ENCODE measurements at places on chromosomes 12 and 14.

DNA sequence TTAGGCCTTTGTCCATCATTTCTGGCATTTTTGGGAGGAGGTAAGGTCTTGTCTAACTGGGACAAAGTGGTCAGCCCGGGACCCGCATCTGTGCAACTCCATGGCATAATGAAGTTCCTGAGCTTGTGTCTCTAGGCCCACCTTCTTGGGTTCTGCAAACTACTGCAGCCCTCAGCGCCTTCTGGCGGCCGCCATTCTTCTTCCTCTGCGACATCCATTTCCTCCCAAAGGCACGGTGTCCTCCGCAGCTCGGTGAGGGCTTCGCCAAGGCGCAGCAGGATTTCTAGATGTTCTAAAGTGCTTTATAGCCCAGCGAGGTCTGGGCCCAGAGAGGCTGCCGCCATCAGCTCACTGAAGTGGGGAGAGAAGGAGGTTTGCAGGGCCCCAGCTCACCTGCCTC is 134.4 kb upstream of the OR4E1 start:
- no peak for DNase-seq

- no peak for DNase-seq
Observed at GRCh38 chr14:52089218-52089617, 20.4 kb upstream of the NID2 start.

- no peak for DNase-seq
Observed at GRCh38 chr12:76303365-76303764, 44.9 kb downstream of the BBS10 start.

DNA sequence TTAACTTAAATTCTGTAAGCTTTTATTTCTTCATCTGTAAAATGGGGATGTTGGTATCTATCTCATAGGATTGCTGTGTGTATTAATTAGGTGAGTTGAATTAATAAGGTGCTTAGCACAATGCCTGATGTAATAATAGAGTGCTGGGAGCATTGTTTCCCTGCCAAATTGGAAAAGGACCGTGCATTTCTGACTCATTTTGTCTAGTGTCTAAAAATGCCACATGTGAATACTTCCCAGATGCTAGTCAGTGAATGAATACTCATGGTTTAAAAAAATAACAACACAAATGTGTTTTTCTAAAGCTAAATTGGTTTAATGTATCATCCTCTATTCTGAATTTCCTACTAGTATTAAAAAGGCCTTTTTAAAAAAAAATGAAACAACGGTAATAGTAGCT is 45.4 kb upstream of the NEDD1 start:
- DNase-seq: no peak

GRCh38 chr12:55703901-55704761 is 3.6 kb downstream of the ITGA7 start:
- DNase-seq: no peak

DNA sequence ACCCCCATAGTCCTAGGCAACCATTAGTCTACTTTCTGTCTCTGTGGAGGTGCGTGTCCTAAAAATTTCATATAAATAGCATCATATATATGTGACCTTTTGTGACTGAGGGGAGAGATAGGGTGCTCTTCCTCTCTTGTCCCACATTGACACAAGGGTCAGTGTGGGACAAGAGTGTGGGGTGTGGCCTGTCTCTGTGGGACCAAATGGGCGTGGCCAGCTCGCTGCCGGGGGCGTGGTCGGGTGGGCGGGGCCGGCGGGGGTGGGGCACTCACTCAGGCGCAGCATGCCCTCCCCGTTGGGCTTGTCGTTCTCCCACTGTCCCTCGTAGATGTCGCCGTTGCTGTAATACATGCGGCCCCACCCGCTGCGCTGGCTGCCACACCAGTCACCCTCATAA is 15.5 kb downstream of the MORN3 start:
- no peak for DNase-seq

DNA sequence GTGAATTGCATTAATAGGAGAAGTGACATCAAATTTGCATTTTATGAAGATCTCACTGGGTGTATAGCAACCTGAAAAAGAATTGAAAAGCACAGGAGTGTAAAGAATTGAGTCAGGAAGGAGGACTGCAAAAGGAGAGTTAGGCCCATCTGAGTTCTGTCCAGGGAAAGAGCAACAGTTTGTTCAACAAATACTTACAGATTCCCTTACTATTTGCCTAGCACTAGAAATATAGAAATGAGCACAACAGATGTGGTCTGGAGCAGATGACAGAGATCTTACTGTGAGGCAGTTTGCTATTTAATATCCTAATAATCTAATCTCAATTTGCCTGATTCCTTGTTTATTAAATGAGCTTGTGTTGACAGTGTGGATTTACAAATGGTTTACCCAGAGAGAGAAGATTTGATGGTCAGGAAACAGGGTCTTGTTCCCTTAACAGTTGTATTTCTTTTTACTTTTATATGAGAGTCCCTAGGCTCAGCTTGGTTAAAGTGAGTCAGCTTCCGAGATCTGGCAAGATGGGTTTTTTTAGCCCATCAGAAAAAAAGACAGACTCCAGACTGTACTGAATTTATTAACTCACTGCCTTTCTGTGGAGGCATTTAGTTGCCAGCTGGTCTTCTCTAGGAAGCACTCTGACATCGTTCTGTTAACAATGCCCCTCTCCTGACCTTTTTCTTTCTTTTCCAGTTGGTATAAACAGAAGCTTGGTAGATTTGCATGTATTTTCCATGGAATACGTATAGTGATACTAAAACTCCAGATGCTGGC is 229.7 kb downstream of the TTC6 start:
- DNase-seq: no peak

- no peak for DNase-seq
Observed at GRCh38 chr12:46100551-46101484, 110.4 kb upstream of the SCAF11 start.

DNA sequence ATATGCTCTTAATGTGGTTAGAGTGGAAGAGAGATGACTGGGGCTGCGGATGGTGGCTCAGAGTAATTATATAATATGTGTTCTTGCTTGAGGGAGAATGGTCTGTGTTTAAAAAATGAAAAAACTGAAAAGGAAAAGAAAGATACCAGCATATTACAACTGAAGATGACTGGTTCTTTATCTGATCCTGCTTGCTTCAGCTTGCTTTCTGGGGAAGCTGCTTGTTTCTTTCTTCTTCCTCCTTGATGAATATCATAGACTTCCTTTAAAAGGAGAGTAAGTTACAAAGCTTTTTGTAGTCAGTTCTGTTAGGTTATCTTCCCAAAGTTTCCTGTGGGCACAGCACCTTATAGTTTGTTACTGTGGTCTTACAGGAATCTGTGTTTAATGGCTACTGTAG is 210.9 kb downstream of the ERC1 start:
- no peak for DNase-seq

- peak; percentile 12 for DNase-seq
Observed at GRCh38 chr12:115752913-115753726, 524.4 kb downstream of the MED13L start.

DNA sequence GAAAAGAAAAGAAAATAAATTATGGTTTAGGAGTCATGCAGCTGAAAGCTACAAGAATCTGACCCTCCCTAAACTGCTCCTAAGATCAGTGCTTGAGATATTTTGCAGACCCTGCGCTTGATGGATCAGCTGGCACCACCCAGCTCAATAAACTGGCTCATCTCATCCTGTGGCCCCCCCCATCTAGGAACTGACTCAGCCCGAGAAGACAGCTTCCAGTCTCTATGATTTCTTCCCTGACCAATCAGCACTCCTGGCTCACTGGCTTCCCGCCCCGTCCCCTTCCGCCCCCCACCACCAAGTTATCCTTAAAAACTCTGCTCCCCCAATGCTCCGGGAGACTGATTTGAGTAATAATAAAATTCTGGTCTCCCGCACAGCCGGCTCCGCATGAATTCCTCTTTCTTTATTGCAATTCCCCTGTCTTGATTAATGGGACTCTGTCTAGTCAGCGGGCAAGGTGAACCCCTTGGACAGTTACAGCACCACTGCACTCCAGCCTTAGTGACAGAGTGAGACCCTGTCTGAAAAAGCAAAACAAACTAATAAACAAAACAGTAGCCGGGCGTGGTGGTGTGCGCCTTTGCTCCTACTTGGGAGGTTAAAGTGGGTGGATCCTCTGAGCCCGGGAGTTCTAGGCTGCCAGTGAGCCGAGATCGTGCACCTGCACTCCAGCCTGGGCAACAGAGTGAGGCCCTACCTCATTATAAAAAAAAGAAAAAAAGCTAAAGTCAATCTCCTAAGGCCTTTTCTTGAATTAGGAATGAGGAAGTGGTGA is 24.5 kb upstream of the SPTLC2 start:
- no peak for DNase-seq

Measured in occipital lobe (tissue), 3 donors.